ENCODE measurements at places on chromosomes 7 and 10.
A peak's percentile ranks its signal among the peaks of the same experiment; 100 is the strongest.

DNA sequence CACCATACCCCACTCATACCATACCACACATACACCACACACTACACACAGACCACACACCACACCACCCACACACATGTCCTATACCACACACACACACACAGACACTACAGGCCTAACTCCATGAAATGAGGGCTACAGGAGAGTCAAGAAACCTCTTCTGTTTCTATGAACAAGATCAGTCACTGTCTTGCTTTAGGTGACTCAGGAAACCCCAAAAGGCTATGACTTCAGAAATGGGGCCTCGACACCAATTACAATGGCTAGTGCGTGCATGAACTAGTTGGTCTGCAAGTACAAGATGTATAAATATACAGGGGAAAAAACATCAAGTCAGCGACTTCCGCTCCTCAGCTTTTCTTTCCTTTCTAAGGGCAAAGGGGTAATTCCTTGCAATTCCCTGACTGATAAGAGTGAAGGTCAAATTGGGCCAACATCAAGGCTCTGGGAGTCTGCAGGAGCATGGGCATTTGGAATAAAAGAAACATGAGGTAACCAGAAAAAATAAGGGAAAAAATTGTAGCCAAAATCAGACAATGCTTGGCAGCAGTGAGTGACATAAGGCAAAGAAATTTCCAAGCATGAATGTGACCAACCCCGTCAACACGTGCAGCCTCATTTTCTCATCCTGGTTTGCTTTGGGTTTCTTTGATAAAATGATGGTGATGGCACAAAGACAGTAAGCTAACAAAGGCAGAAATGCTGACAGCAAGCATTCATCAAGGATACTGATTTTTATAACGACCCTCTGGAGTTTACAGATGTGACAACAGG, 1.5 kb downstream of the PKD1L1 start:
- H3K4me1 ChIP-seq, result no peaks in the 10 kb centered on the region
- H3K27ac ChIP-seq, result no peak overlapping the region
- no peak overlapping the region for H3K4me3 ChIP-seq
- H3K27me3 ChIP-seq, result no peaks in the 10 kb centered on the region
- DNase-seq, result no peak

GRCh38 chr10:60427148-60427547, 37.5 kb upstream of the ANK3 start:
- no peak overlapping the region for H3K4me3 ChIP-seq
- H3K4me1 ChIP-seq, result peaks cover 11% of the 10 kb centered on the region
- DNase-seq, result no peak
- peak overlapping the region; percentile 17 for H3K27ac ChIP-seq
- H3K36me3 ChIP-seq, result no peaks in the 10 kb centered on the region

DNA sequence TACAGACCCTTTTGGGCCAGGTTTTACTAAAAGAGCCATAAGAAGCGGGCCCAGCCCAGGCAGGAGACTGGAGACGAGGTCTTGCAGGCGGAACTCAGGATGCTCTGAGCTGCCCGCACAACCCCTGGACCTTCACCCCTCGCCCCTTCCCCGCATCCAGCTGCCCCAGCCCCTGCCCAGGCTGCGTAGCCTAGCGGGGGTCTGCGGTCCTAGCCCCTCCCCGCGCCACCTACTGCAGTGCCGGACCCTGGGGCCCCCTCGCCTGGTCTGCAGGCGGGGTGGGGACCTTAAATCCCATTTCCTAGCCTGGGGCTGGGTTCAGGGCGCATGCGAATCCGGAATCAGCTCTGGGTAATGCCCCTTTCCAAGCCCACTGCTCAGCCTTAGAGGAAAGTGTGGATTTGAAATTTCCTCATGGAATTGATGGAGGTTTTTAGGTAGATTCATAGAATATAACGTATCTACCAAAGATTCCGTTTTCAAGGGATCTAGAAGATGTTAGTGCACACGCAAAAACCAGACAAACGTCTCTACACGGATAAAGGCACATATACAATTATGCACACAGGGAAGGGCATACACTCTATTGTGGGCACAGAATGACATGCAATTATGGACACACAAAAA, 546 bp upstream of the HOXA3 start:
- H3K36me3 ChIP-seq, result peaks cover 32% of the 10 kb centered on the region
- peaks cover 96% of the 10 kb centered on the region for H3K27me3 ChIP-seq
- H3K4me1 ChIP-seq, result peaks cover 47% of the 10 kb centered on the region
- no peak overlapping the region for H3K4me3 ChIP-seq
- no peak for DNase-seq
- no peak overlapping the region for H3K27ac ChIP-seq

- no peak for DNase-seq
- no peak overlapping the region for H3K27ac ChIP-seq
- no peaks in the 10 kb centered on the region for H3K36me3 ChIP-seq
- H3K4me1 ChIP-seq, result no peaks in the 10 kb centered on the region
These were observed 214.4 kb downstream of the CACNA2D1 start for GRCh38 chr7:82229164-82229563.

GRCh38 chr10:114311496-114312209, 72.6 kb downstream of the VWA2 start:
- H3K27me3 ChIP-seq, result peaks cover 9% of the 10 kb centered on the region
- no peaks in the 10 kb centered on the region for H3K36me3 ChIP-seq
- no peak overlapping the region for H3K27ac ChIP-seq
- no peaks in the 10 kb centered on the region for H3K4me1 ChIP-seq
- H3K4me3 ChIP-seq, result no peak overlapping the region

DNA sequence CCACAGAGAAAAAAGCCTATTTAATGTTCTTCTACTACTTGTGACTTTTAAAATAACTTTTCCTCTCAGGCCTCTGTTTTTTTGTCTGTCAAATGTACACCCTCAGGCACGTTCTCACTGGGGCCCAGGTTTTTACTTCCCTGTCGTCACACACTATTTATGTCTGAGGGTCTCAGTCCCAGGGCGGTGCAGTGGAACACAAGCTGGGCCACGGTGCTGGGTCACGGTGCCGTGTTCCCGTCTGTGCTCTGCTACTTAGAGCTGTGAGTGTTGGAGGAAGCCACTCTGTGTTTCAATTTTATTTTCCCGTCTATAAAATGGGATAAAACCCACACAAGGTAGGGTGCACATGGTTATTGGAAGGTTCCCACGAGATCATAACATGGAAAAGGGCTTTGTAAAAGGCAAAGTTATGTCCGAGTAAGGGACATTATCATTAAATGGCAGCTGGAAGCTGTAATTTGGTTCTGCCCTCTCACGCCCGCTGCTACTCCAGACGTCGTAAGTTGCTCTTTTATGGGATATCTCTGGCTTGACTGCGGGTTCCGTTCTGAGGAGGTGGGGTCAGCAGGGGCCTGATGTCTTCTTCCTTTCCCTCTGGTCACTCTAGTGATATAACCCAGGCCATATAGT, 25.2 kb downstream of the ZNF775 start:
- no peak for DNase-seq
- H3K4me3 ChIP-seq, result peak overlapping the region; percentile 96
- no peaks in the 10 kb centered on the region for H3K27me3 ChIP-seq
- peaks cover 17% of the 10 kb centered on the region for H3K36me3 ChIP-seq

DNA sequence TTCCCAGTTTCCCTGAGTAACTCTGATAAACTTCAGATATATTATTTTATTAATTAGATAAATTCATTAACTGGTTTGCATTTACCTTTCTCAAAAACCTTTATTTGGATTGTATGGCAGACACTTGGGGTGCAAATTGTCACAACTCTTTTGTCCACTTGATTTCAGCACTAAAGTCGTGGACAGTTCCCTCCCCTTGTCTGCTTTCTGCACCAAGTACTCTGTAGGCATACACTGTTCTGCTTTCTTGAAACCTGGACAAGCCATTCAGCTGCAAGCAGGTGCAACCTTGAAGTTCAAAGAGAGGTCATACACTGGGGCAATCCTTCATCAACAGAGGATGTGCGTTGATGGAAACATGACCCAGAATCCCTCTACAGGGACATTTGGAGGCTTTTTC, 162.9 kb downstream of the ARL5B start:
- no peaks in the 10 kb centered on the region for H3K4me1 ChIP-seq
- H3K36me3 ChIP-seq, result no peaks in the 10 kb centered on the region
- no peak overlapping the region for H3K27ac ChIP-seq
- no peak for DNase-seq

DNA sequence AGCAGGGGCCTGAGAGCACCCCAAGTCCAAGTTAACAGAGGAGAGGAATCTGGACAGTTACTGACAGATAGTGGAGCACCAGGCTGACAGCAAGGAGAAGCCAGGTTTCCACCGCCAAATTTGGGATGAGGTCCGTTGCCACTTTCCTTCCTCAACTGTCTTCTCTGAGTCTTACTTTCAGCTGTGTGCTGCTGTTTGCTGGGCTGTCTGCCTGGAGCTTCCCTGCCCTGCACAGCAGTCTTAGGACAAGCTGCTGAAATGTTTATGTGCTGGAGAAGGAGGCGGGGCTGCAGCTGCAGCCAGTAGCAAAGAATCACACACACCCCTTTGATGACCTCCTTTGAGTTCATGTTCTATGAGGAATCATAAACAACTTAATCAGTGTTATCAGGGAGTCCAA, 17.4 kb upstream of the CYP3A7 start:
- no peaks in the 10 kb centered on the region for H3K4me1 ChIP-seq
- no peak for DNase-seq
- H3K27ac ChIP-seq, result no peak overlapping the region
- H3K27me3 ChIP-seq, result peaks cover 54% of the 10 kb centered on the region
- H3K36me3 ChIP-seq, result no peaks in the 10 kb centered on the region

DNA sequence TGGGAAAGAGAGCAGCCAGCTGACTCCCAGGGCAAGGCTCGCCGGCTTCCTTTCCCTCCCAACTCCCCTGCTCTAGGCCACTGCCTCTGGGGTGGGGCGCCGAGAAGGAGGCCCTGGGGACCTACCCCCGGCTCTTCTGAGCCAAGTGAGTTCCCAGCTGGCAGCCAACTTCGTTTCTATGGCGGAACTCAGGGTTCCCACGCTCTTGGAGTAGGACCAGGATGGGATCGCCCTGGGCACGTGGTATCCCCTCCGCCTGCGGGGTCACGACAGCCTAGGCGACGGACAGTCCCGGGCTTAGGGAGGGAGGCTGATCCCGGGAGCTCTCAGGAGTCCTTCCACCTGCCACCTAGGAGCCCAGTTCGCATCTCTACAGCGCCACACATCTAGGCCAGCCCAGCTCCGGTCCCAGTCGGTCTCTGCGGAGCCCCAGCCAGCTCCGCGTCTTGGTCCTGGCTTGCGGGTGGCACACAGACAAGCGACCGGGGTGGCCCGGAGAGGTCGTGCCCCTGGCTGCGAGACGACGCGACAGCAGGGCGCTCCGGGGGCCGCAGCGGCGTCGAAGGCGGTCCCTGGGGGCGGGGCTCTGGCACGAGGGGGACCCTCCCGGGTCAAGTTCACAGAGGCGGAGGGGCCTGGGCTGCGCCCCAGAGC, 20.5 kb upstream of the GATA3 start:
- peaks cover 29% of the 10 kb centered on the region for H3K36me3 ChIP-seq
- H3K27me3 ChIP-seq, result peaks cover 74% of the 10 kb centered on the region
- peak overlapping the region; percentile 5 for H3K4me3 ChIP-seq
- H3K4me1 ChIP-seq, result peaks cover 23% of the 10 kb centered on the region
- no peak for DNase-seq
- H3K27ac ChIP-seq, result no peak overlapping the region

DNA sequence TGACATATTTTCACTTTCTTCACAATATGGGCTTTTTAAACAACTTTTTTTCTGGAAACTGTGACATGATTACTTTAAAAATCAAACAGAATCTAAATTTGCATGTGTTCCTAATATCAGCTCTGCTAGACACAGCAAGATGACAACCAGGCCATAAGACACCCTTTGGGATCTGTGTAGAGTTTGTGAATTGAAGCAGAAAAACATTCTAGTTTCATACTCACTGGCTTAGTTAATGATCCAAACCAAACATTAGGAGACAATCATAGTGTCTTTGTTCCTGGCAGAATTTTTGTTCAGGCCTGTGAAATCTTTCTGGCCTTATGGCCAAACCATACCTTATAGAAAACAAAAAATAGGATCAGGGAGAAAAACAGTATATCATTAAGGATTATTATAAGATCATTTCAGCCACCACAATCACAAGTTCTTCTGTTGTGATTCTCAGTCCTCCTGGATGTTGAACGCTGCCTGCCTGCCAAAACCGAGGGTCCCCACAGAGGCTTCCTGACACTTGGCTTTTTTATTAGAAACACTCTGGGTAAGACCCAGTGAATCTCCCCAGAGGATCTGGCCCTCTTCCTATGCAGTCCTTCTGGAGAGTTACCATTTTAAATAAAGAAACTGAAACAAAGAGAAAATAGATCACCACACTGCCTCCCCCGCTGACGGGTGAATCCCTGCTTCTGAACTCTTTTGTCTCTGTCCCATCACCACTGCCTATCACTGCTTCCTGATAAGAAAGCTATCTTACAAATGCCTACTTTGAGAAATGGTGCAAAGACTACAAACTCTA, 79.2 kb upstream of the PPP1R3C start:
- no peak overlapping the region for H3K4me3 ChIP-seq
- H3K27ac ChIP-seq, result no peak overlapping the region
- H3K27me3 ChIP-seq, result peaks cover 50% of the 10 kb centered on the region
- no peak for DNase-seq
- H3K36me3 ChIP-seq, result no peaks in the 10 kb centered on the region
- no peaks in the 10 kb centered on the region for H3K4me1 ChIP-seq

- no peak overlapping the region for H3K27ac ChIP-seq
- no peak overlapping the region for H3K4me3 ChIP-seq
- H3K4me1 ChIP-seq, result no peaks in the 10 kb centered on the region
- no peaks in the 10 kb centered on the region for H3K36me3 ChIP-seq
- no peak for DNase-seq
These were observed 18.0 kb upstream of the DIP2C start for GRCh38 chr10:707456-707855.

DNA sequence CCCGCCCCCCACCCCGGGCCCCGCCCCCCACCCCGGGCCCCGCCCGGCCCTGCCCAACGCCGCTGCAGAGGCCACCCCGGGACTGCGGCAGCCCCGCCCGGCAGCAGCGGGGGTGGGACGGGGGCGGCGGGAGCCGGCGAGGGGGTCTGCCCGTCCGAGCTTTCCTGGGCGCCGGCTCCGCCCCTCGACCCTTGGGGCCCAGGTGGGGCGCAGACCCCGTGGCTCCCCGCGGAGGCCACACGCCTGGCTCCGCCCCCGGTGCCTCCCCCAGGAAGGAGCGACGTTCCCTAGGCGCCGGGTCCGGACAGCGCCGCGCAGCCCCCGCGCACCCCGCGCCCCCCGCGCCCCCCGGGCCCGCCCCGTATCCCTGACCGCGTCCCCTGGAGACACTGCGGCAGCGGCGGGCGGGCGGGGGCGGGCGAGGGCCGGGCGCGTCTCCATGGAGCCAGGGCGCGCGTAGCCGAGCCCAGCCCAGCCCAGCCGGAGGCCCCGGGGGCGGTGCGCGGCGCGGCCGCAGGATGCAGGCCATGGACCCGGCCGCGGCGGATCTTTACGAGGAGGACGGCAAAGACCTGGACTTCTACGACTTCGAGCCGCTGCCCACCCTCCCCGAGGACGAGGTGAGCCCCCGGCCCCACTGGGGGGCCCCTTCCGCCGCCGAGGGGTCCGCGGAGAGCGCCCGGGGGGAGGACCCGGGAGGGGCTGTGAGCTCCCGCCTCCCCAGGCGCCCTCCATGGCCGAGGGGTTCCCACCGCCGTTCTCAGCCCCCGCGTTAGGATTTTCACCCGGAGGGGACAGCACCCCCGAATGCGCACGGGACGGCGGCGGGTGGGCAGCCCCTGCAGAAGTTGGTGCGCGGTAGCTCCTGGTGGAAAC, at the start of gene KNDC1:
TSS of gene KNDC1 (plus strand) at position 270 of the 876 bp plus-strand sequence. CDS start at position 519, 249 bp downstream.
- DNase-seq, result no peak
- no peak within 1 kb of the TSS for H3K27ac ChIP-seq
- peaks cover 18% of the 10 kb centered on the region for H3K27me3 ChIP-seq
- H3K4me1 ChIP-seq, result peaks cover 6% of the 10 kb centered on the region
- H3K4me3 ChIP-seq, result peak within 1 kb of the TSS; percentile 61
- H3K36me3 ChIP-seq, result no peaks in the 10 kb centered on the region

All from central memory CD8-positive, alpha-beta T cell (primary cell).